ENCODE measurements at places on chromosomes 1 and 21.

DNA sequence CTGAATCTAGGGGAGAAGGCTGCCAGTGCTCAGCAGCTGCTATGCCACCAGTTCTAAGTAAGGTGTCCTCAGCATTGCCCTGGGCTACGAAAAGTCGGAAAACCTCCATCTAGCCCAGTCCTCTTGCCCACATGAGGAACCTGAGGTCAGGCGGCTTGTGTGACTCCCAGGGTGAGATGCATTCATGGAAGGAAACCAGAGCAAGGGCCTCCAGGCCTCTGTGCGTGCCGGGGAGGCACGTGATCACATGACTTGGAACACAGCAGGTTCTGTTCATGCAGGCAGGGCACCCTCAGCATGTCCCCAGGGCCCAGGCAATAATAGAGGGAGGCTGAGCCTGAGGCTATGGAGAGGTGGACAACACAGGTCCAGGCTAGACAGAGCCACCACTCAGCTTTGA is 312.5 kb upstream of the DUSP10 start:
- no peak for DNase-seq

GRCh38 chr1:63643517-63643916 is 50.3 kb downstream of the PGM1 start:
- no peak for DNase-seq

DNA sequence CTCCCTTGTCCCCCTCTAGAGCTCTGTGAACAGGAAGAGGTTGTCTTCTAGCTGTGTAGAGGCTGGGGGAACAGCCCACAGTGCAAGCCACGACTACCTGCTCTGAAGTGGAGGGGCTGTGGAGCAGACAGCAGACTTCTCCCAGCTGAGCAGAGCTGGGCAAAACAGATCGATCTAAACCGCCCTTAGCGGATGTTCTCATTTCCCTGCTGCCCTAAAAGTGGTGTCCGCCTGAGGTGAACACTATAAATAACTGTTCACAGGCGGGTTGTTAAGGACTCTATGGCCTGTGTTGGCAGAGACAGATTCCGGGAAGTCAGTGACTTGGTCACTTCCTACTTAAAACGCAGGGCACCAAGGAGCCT is 203.2 kb downstream of the RHOU start:
- no peak for DNase-seq

DNA sequence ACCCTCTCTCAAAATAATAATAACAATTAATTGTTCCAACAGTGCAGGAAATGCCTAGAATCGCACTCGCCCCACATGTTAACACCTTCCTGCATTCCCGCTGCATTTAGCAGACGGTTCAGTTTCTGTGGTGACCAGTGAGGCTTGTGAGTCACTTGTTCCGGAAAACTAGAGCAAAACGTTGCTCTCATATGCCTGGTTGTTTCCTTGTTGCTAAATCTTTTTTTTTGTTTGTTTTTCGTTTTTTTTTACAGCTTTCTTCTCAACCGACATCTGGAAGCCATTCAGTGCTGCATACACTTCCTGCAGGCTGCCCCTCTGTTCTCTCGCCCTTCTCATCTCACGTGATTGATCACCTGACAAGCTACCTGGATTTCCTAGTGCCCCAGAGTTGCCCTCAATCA is 56.9 kb upstream of the TMPRSS2 start:
- peak; percentile 12 for DNase-seq

- no peak for DNase-seq
Observed at GRCh38 chr1:17696417-17697301, 58.5 kb upstream of the ACTL8 start.

- DNase-seq, result no peak
Observed at GRCh38 chr1:82927753-82928152, 1071.2 kb downstream of the TTLL7 start.

DNA sequence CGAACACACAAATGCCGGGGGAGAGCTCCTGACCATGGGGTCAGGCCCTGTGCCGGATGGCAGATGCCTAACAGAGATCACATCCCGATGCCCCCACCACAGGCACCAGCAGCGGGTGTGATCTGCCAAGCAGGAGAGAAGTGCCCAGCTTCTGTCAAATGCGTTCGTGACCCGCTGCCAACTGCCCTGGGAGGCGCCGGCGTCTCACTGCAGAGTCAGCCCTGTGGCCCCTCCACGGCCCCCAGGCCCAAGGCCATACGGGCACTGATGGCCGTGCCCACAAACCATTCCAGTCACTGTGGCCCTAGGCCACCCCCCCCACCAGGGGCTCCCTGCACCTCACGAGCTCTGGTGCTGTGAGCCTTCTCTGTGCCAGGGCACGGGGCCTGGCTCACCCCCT is 8.0 kb downstream of the CFAP410 start:
- no peak for DNase-seq

GRCh38 chr1:41500378-41500777 is 15.9 kb upstream of the EDN2 start:
- no peak for DNase-seq

DNA sequence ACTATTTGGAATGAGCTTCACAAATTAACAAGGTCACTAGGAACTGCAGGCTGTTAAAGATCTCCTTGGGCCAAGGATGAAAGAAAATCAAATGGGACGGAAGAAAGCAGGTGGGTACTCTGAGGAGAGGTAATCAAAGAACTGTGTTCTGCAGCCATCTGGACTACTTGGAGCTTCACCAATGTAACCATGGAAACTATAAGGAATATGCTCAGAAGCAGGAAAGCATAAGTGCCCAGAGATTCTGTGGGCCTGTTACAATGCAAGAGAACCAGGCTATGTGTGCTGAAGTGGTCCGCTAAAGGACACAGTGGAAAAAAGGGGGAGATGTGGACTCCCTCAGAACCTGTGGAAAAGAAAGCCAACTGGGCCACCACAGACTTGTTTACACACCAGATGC is 238.5 kb downstream of the PTGER3 start:
- DNase-seq, result no peak

- no peak for DNase-seq
Observed at GRCh38 chr1:172993640-172994039, 57.1 kb downstream of the TNFSF18 start.

DNA sequence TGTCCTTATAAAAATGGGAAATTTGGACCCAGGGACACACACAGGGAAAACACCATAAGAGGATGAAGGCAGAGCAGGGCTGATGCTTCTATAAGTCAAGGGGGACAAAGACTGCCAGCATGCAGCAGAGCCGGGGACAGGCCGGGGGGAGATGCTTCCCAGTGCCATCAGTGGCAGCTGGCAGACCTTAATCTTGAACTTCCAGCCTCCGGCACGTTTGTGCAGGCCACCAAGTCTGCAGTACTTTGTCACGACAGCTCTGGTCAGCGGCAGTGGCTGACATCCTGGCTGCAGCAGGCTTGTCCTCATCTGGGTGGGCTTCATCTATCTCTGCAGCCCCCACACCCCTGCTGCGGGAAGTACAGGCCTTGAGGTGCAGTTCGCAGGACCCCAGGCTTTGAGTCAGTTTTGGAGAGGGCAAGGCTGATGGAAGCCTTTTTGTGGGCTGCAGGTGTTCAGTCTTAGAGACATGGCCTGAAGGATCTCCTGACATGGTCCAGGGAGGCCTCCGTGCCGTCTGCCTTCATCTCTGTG is 186.0 kb downstream of the DYRK1A start:
- no peak for DNase-seq

DNA sequence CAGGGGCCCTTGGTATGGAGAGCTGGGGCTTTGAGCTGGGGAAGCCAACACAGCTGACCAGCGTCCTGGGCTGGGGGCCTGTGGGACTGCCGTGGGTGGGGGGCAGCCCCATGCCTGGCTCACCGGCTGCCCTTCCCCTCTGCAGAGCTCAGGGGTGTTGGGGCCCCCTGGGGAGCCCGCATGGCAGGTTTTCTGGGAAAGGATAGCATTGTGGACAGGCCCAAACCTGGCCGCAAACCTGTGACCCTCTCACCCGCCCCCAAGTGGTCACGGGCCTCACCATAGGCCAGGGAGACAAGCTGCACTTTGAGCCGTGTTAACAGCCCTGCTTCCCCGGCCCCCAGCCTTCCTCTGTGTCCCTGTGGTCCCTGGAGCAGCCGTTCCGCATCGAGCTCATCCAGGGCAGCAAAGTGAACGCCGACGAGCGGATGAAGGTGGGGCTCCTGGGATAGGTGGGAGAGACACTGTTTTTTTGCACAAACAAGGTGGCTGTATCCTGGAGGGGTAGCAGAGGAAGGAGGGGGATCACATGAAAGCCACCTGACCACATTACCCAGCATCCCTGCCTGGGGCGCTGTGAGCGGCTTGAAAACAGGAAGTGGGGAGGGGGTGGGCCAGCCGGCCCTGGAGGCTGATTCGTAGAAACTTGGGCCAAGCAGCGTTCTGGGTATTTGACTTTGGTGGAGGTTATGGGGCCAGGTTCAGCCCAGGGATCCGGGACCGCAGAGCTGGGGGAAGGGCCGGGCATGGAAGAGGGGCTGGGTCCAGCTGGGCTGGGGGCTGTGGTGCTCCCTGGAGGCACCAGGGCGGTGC is 65.9 kb downstream of the PIK3CD start:
- DNase-seq, result peak; percentile 87

GRCh38 chr1:117051224-117052064 is 8.7 kb upstream of the TTF2 start:
- DNase-seq, result peak; percentile 82

DNA sequence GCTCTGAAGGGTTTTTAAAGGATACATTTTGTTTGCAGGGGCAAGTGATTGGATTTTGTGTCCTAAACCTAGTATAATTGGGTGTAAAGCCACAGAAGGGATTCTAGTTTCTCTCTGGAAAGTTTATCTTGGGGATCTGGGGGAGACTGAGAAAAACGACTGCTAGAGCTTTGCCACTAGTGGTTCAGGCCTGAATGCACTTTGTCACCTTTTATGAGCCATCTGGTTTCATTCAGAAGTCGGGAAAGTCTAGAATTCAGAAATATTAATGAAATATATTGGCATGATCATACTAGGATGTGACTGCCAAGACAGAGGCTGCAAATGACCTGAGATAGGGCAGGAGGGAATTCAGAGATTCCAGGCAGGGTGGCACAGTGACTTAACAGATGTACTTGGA is 111.5 kb upstream of the KCNK2 start:
- DNase-seq, result no peak

DNA sequence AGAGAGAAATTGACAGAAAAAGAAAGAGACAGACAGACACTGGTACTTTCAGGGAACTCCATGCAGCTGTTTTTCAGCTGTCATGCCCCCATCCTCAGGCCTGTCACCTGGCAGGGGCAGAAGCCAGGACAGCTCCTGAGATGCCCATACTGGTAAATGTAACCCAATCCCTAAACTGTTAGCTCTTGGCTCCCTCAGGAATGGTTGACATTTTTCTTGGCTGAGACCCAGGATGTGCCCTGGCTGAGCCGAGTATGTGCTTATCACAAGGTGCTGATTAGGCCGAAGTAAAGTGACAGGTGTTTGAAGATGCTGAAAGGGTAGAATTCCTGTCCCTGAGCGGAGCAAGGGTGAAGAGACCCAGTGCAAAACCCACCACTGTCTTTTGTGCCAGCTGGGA is 50.7 kb downstream of the PGM1 start:
- DNase-seq, result no peak

DNA sequence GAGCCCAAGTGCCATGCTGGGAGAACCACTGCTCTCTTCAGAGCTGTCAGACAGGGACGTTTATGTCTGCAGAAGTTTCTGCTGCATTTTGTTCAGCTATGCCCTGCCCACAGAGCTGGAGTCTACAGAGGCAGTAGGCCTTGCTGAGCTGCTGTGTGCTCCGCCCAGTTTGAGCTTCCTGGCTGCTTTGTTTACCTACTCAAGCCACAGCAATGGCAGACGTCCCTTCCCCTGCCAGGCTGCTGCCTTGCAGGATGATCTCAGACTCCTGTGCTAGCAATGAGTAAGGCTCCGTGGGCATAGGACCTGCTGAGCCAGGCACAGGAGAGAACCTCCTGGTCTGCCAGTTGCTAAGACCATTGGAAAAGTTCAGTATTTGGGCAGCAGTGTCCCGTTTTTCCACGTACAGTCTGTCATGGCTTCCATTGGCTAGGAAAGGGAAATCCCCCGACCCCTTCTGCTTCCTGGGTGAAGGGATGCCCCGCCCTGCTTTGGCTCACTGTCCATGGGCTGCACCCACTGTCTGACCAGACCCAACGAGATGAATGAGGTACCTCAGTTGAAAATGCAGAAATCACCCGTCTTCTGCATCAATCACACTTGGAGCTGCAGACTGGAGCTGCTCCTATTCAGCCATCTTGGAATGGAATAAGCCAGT is 31.9 kb downstream of the CYP4B1 start:
- no peak for DNase-seq

- DNase-seq, result no peak
Observed at GRCh38 chr1:199811163-199811562, 216.3 kb upstream of the NR5A2 start.

GRCh38 chr1:63122079-63122478 is 200.3 kb upstream of the FOXD3 start:
- no peak for DNase-seq

- no peak for DNase-seq
Observed at GRCh38 chr1:100721526-100722207, 2.1 kb downstream of the VCAM1 start.

- peak; percentile 14 for DNase-seq
Observed at GRCh38 chr1:9362488-9362887, 69.8 kb downstream of the SPSB1 start.

GRCh38 chr21:19921211-19921610 is 1077.0 kb upstream of the NCAM2 start:
- no peak for DNase-seq

- no peak for DNase-seq
Observed at GRCh38 chr1:240906477-240906876, 294.5 kb upstream of the GREM2 start.

Measured in GM12865 (cell line).